Neural crest cell (in vitro differentiated cells): ENCODE measurements at places on chromosomes 7 and 10.

- DNase-seq: no peak
Measured at GRCh38 chr7:147523056-147523455, 1067.5 kb upstream of the C7orf33 start.

DNA sequence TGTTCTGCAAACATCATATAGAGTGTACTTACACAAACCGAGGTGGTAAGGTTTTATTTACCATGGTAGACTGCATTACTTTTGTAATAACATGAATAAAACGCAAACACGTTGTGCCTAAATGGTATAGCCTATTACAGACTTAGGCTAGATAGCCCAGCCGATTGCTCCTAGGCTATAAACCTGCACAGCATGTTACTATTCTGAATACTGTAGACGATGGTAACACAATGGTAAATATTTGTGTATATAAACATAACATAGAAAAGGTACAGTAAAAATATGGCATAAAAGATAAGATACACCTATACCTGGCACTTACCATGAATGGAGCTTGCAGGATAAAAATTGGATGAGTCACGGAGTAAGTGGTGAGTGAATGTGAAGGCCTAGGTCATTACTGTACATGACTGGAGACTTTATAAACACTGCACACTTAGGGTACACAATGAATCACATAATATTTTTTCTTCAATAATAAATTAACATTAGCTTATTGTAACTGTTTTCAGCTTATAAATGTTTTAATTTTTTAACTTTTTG lies 16.3 kb downstream of the AKR1D1 start:
- no peak for DNase-seq

- DNase-seq: no peak
Measured at GRCh38 chr10:48691812-48692528, 7.3 kb downstream of the WDFY4 start.

DNA sequence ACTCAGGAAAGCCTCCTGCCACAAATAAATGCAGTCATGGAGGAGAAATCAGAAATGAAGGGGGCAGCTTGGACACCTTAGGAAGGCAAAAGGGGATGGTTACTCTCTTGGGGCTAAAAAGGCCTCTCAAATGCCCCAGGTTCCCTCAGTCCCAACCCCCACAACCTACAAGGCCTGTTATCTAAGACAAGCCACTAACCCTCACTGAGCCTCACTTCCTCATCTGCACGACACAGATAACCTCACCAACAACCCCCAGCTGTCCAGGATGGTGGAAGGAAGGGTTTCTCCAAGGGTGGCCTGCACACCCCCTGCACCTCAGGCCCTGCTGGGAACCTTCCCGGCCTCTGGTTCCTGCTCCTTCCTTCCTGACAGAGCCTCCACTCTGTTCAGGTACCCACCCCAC lies 29.2 kb downstream of the SORBS1 start:
- DNase-seq: no peak

GRCh38 chr10:60846173-60846572 lies 67.9 kb downstream of the CDK1 start:
- DNase-seq: no peak

GRCh38 chr10:78972160-78972946 lies 96.4 kb upstream of the ZMIZ1 start:
- DNase-seq: peak; percentile 50

- DNase-seq: peak; percentile 23
Measured at GRCh38 chr10:115093776-115094408, 727 bp downstream of the ATRNL1 start.

DNA sequence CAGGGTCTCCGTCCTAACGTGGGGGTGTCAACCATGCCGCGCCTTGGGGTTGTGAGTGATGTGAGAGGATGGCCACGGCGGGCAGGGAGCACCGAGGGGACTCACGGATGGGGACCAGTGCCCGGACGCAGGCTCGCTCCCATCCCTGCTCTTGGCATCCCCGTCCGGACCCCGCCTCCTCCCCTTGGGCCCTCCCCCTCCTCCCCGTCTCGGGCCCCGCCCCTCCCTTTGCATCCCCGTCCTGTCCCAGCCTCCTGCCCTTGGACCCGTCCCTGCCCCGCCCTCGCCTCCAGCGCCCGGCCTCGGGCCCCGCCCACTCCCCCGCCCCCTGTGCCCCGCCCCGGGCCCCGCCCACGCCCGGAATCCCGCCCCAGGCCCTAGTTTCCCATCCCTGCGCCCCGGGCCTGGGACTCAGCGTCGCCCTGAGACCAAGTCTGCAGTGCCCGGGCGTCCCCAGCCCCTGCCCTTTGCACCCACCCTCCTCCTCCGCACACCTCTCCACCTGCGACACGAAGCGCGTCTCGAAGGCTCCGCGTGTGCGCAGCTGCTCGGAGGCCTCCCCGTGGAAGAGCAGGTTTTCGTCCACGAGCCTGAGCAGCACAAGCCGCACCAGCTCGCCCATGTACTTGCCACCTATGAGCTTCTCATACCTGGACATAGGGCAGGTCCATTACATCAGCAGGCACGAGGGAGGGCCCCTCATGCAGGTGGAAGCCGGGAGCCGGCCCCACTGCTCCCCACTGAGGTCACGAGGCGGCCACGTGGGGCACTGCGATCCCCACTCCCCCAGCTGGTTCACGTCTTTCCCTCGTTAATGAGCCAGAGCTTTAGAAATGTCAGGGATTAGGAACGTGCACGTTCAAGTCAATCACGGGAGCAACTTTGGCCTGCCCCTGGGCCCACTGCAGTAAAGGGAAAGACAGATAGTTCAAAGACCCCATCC lies 5.1 kb upstream of the MYL7 start:
- DNase-seq: peak; percentile 64

- DNase-seq: no peak
Measured at GRCh38 chr7:5436003-5436678, 12.5 kb upstream of the TNRC18 start.

DNA sequence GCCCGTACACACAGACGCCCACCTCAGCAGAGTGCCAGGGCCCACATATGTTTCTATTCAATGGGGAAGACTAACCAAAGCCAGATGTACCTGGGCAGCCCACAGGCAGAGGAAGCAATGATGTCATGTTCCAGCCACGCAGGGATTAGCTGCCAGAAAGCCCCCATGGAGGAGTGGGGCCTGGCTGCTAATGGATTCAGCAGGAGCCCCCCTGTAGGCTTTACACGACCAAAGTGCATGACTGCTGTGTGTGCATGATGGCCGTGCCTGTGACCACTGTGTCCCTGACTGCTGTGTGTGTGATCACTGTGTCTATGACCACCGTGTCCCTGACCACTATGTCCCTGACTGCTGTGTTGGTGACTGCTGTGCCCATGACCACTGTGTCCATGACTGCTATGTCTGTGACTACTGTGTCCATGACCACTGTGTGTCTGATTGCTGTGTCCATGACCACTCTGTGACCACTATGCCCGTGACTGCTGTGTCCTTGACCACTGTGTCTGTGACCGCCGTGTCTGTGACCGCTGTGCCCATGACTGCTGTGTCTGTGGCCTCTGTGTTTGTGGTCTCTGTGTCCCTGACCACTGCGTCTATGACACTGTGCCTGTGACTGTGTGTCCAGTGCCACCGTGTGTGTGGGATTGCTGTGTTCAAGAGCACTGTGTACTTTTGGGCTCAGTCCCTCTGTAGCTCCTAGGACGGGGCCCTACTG lies 409.3 kb downstream of the RPS24 start:
- DNase-seq: no peak

GRCh38 chr7:75981203-75981452 lies 13.3 kb downstream of the TMEM120A start:
- no peak for DNase-seq

DNA sequence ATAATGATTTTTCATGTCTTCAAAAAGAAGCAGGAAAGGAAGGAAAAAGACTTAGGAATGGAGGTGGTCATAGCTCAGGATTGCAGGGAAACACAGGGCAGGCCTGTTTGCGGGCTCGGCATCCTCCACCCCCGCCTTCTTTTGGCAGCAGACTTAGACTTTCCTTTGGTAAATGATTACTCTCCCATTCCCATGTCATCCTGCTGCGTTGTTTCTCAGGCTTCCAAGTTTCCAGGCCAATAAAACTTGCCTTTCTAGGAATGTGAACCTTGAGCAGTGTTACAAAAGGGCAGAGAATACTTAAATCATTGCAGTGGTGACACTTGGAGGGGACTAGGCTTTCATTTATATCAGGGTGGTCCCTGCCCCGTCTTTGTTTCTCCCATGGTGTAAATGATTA lies 34.0 kb upstream of the DGKB start:
- no peak for DNase-seq

GRCh38 chr10:114584419-114584818 lies 73.7 kb downstream of the ABLIM1 start:
- no peak for DNase-seq

- no peak for DNase-seq
Measured at GRCh38 chr7:145919712-145920111, 196.9 kb upstream of the CNTNAP2 start.

- DNase-seq: no peak
Measured at GRCh38 chr10:79077488-79078173, 8.9 kb downstream of the ZMIZ1 start.

- DNase-seq: no peak
Measured at GRCh38 chr7:143256325-143256724, 6.9 kb upstream of the GSTK1 start.

GRCh38 chr10:62155054-62155680 lies 113.5 kb downstream of the RTKN2 start:
- no peak for DNase-seq

DNA sequence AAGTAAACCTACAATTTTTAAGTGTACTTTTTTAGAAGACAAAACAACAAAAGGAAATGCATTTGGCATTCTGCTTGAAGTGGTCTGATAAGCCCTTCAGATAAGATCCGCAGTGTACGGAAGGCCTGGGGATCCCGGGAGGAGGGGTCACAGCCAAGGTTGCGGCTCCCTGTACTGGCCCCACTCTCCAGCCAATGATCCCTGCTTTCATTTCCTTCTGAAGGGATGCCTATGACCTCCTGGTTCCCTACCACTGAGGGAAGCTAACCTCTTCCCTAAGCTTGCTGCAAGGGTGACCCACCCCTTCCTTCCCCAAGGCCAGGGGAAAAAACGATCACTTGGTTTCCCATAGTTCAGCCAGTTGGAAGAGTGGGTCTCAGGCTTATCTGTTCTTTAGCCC lies 5.3 kb downstream of the DENND2A start:
- DNase-seq: no peak

DNA sequence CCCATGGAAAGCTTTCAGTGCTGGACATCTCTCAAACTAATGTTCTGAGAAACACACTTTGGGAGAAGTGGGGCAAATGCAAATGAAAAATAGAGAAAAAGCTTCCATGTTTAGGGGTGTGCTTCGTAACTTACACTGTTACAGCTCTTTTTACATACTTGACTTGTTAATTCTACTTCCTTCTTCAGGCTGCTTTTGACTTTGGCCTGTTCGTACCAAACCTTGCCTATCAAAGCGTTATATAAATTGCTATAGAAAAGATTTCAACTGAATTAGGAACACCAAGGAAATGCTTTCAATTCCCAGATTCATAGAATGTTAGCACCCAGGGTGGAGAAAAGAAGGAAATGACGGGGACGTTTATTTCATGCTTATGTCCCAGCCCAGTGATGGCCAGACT lies 140.8 kb upstream of the PRR15 start:
- DNase-seq: no peak

DNA sequence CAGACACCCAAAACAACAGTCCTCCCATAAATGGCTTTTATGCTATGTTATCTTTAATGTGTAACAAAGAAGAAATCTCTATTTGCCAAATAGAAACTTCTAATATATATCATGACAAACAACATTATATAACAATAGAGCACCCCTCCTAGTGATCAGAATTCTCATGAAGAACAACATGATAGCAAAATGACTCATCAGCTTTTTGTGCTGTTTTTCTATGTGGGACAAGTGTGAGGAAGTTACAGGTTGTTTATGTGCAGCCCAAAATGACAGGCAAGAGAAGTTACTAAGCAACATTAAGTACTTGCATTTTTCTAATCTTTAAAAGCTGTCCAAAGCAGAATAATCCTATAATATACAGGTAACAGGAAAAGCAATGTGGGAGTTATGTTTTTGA lies 7.7 kb downstream of the DGKB start:
- DNase-seq: no peak

DNA sequence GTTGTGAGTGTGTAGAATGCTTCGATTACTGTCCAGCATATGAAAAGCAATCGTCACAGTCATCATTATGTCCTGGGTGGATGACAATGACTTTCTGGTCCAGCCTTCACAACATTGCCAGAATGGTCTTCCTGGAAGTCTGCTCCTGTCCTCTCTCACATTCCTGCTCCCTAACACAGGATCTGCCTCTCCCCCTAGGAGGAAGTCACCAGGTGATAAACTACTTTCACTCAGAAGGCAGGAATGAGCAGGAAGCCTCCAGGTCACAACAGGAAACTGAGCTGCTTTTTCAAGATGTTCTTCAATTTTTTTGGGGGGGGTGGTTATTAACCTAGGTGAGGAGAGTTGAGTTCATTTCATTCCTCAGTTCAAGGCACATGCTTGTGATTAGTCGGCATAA lies 13.6 kb upstream of the GPNMB start:
- no peak for DNase-seq

DNA sequence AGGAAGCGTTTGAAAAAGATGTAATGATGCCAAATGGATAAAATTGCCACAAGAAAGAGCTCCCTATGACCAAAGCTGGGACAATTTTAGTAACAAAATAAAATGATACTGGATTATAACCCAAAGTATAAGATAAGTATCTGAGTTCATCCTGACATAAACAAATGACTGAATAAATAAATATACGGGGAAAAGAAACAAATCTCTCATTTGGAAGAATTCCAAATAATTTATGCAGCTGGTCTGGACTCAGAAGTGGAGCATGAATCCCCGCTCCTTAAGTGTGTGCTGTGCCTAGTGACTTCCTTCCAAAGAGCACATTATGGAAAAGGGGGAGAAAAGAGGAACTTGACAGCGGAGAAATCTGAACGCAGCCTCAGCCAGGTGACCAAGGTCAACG lies 186.2 kb downstream of the RAMP3 start:
- no peak for DNase-seq

DNA sequence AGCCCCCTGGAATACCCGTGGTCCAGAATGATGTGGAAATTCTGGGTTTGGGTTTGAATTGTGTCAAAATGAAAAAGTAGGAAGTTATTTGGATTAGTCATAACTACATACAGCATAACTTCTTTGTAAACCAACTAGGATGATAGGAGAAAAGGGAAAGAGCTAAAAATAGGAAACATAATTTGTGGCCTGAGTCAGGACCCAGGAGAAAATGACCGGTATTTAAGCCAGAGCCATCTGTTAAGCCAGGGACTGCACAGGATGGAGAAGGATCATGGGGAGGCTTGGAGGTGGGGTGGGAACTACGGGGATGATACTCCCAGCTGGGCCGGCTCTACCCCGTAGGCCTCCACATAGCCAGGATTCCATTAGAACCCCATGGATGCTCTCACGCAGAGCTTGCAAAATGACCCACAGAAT lies 98.6 kb downstream of the MYOF start:
- DNase-seq: no peak

DNA sequence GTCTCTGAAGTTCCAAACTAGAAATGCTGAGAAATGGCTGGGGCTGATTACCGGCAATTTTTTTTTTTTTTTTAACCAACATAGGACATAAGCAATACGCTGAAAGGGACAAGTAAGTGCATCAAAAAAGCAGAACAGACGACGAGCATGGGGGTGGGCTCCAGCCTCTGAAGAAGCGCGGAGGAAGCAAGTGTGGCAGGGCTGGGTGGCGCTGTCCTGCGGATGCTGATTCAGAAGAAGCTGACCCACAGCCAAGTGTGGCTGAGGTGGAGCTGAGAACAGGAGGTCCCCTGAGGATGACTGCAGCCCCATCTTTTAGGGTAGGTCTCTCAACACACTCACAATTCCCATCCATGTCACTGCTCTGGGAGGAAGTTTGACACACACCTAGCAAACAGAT lies 65.6 kb downstream of the CTBP2 start:
- no peak for DNase-seq

- DNase-seq: no peak
Measured at GRCh38 chr7:134667899-134668298, 21.2 kb downstream of the BPGM start.
